ENCODE measurements at places on chromosomes 12 and 14. TPM values are rescaled to one million over a fixed set of nuclear protein-coding genes. Genes with fewer than 3 reads are reported as not detected.

DNA sequence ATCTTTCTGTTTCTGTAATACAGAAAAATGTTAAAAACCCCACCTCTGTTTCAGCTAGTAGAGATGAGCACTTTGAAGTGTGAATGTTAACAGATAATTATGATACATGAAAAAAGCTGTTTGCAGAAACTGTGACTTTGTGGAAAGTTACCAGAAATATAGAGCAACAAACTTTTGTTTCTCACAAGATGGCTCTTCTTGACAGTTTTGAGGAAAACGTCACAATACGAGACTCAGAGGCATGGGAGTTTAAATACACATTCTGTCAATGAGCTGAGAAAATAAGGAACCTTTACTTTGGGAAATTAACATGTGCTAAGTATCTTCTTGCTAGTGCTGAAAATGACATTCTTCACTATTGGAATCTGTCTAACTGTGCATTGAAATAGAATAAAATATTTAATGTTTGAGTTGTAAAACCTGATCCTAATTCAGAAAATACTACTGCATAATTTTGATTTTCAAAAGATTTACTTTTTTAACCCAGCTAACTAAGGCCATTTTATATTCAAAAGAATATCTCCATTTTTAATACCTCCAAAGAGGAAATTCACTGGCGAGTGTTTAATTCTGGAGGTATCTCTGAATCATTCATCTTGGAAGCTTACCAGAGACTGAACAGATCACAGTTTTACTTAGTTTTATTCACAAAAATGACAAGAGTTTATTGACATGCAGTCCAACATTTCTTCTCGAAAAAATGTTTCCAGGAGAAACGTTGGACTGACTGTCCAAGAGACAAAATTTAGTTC, 308.9 kb upstream of the LRFN5 start:
- no peak overlapping the region for H3K4me3 ChIP-seq
- H3K27ac ChIP-seq, result no peak overlapping the region
- H3K27me3 ChIP-seq, result no peaks in the 10 kb centered on the region
- no peaks in the 10 kb centered on the region for H3K4me1 ChIP-seq

DNA sequence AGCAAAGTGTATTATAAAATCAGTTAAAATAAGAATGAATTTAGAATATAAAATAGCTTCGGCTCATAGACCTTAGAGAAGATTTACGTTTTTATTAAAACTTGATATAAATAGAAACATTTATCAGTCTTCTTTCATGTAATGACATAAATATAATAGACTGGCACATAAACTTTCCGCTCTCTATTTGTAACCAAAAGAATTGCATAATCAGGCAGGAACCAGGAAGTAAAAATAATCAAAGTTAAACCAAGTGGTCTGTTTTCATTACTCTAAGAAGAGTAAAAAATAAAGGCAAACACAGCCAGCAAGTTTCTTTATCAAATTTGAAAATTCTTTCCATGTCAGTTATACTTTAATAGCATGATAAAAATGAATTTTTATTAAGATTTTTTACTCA, 46.3 kb upstream of the ATP2A2 start:
- H3K27ac ChIP-seq, result peak overlapping the region; percentile 12
- H3K4me3 ChIP-seq, result no peak overlapping the region
- DNase-seq, result peak; percentile 53
- peaks cover 9% of the 10 kb centered on the region for H3K4me1 ChIP-seq
- H3K27me3 ChIP-seq, result no peaks in the 10 kb centered on the region

Gene GDF3
- not detected for total RNA-seq

GRCh38 chr14:24705840-24706239, 71.8 kb upstream of the GZMB start:
- H3K4me1 ChIP-seq, result no peaks in the 10 kb centered on the region
- no peak for DNase-seq
- no peak overlapping the region for H3K27ac ChIP-seq
- no peaks in the 10 kb centered on the region for H3K36me3 ChIP-seq
- H3K27me3 ChIP-seq, result no peaks in the 10 kb centered on the region

- peaks cover 41% of the 10 kb centered on the region for H3K4me1 ChIP-seq
- 0 out of 2 replicates have a peak, but pooled peaks cover 4% of the 10 kb centered on the region for H3K36me3 ChIP-seq
- peak overlapping the region; percentile 100 for H3K27ac ChIP-seq
- no peaks in the 10 kb centered on the region for H3K27me3 ChIP-seq
- H3K4me3 ChIP-seq, result peak overlapping the region; percentile 82
Measured at GRCh38 chr12:53300187-53300586, 692 bp downstream of the MYG1 start.

DNA sequence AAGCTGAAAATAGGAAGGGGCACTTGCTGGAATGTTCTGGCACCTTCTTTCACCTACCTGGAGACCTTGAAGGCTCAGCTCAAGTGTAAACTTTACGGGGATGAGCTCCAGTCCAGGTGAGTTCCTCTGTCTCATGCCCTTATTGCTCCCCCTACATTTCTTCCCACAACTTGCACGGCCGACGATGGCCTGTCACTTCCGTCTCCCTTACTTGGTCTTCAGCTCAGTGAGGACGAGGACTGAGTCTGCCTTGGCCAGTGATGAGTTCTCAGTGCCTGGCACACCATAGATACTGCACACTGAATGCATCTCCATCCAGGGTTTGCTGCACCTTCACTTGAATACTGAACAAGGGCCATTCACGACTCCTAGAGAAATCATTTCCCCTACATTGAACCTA, 21.4 kb downstream of the ADGRD1 start:
- DNase-seq, result no peak
- no peaks in the 10 kb centered on the region for H3K36me3 ChIP-seq
- no peak overlapping the region for H3K4me3 ChIP-seq
- H3K4me1 ChIP-seq, result no peaks in the 10 kb centered on the region

Gene FAM186B
- 1.4 TPM for total RNA-seq

DNA sequence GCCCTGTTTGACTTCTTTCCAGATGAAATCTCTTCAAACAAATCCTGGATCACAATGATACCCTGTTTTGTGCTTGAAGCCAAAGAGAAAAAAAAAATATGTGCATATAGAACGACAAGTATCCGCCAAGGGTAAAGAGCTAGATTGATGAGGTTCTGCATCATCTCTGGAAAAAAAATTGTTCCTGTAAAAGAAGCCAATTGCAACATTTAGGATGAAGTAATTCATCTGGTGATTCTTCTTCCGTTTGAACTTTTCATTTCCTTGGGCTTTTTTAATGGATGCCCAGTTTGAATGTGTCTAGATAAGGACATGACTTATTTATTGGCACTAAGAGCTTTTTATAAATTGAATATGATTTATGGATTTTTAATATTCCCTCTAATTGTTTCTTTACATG, 38.1 kb upstream of the NPAS3 start:
- H3K4me3 ChIP-seq, result no peak overlapping the region
- H3K4me1 ChIP-seq, result 0 out of 2 replicates have a peak, but pooled peaks cover 4% of the 10 kb centered on the region
- no peak overlapping the region for H3K27ac ChIP-seq
- DNase-seq, result peak; percentile 7
- no peaks in the 10 kb centered on the region for H3K27me3 ChIP-seq
- no peaks in the 10 kb centered on the region for H3K36me3 ChIP-seq

Gene P3H3
- 32.5 TPM for total RNA-seq

DNA sequence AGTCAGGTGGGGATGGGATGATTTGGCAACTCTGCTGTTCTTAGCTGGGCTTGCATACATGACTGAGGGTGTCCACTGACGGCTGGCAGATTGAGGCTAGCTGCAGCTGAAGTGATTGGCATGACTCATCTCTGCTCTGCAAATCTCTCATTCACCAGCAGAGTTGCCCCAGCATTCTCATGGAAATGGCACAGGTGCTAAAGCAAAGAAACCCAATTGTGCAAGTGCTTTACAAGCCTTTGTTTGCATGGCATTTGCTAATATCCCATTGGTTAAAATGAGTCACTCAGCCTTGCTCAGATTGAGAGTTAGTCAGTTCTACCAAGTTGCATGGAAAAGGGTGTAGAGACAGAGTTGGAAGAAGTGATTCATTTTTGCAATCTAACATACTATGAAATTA, 389.7 kb upstream of the FAR2 start:
- no peak overlapping the region for H3K4me3 ChIP-seq
- peak; percentile 83 for DNase-seq
- H3K36me3 ChIP-seq, result no peaks in the 10 kb centered on the region
- no peak overlapping the region for H3K27ac ChIP-seq
- no peaks in the 10 kb centered on the region for H3K27me3 ChIP-seq

DNA sequence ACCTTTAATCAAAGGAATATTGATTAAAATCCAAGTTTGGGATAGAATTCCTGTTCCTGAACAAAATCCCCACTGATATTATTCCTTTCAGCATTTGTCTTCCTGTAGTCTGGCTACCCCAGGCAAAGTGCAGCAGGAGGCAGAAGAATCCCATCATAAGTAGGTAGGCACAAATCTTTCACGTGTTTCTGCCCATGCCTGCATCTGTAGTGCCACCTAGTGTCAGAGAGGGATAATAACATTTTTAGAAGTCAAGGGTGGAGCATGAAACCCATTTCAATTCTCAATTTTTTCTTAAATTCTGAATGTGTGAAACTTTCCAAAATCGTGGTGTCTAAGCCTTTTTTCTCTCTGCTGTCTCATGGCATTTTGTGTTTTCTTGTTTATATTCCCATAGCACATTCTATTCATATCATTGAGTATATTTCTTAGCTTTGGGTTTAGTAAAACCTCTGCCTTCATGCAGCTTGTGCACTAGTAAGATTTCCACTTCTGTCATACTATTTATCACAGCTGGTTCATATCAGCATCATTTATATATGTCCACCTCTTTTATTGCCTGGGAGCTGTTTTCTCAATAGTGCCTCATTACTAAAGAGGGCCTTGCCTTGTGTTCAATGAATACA, 47.8 kb upstream of the RERG start:
- no peak overlapping the region for H3K4me3 ChIP-seq
- no peaks in the 10 kb centered on the region for H3K27me3 ChIP-seq
- peak; percentile 72 for DNase-seq
- H3K4me1 ChIP-seq, result no peaks in the 10 kb centered on the region
- H3K27ac ChIP-seq, result no peak overlapping the region

GRCh38 chr12:31931796-31932715, 27.2 kb upstream of the RESF1 start:
- no peaks in the 10 kb centered on the region for H3K27me3 ChIP-seq
- no peaks in the 10 kb centered on the region for H3K36me3 ChIP-seq
- H3K4me1 ChIP-seq, result no peaks in the 10 kb centered on the region
- no peak overlapping the region for H3K27ac ChIP-seq
- no peak for DNase-seq

DNA sequence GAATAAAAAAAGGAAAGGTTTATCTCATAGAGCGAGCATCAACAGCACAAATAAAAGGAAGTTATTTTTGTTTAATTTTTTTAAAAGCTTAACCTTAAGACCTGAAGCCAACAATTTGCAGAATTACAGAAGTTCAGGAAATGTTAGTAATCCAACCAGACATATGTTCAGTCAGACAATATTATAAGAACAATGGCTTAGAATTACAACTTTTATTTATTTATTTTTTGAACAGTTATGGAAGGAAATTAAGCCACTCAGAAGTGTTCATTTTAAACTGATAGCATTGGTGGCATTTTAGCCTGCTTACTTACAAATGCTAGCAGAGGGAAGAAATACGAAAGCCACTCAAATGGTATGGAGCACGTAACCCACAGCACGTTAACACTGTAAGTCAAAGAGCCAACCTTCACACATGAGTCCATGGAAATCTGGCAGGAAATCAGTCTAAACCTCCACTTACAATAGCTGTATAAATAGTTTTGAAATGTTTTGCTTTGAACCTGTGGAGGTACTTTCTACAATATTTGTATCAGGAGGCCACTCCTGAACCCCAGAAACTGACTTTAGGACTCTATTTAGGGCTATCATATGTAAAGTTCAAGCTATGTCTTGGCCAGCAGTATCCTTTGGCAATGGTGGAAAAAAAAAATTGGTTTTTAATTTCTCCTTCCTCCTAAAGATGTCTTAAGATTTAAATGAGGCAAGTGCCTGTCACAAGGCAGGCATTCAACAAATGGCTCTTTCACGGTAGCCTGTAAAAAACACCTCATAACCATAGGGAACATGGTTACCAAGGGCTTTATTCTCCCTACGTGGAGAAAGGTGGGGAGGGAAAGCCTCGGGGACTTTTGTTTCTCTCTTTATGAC, 102.3 kb downstream of the ITPR2 start:
- no peaks in the 10 kb centered on the region for H3K4me1 ChIP-seq
- H3K27ac ChIP-seq, result no peak overlapping the region
- no peaks in the 10 kb centered on the region for H3K36me3 ChIP-seq
- H3K27me3 ChIP-seq, result no peaks in the 10 kb centered on the region
